ENCODE measurements at places on chromosomes 3 and 15. TPM values are rescaled to one million over a fixed set of nuclear protein-coding genes. Genes with fewer than 3 reads are reported as not detected.

LMLN gene
- 4.1 TPM for total RNA-seq

GRCh38 chr3:184423561-184423960 is 43.7 kb downstream of the CHRD start:
- no peak overlapping the region for H3K4me3 ChIP-seq
- no peaks in the 10 kb centered on the region for H3K36me3 ChIP-seq
- H3K27me3 ChIP-seq: peaks cover 7% of the 10 kb centered on the region
- no peak for DNase-seq

DNA sequence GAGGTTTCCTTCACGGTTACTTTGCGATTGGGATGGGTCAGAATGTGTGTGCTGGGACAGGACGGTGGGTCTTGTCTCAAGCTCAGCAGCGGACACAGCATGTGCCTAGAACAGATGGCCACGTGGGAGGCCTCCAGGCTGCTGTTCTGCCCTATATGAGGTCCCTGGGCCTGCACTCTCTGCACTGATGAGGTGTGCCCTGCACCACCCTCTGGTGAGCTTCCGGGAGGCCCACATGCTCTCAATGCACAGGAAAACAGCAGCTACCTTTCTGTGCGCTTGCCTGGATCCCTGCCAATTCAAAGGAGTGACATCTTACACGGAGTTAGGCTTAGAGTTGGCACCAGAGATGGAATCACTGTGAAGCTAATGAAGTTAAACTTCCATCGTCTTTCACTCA is 59.8 kb downstream of the BOC start:
- H3K36me3 ChIP-seq: no peaks in the 10 kb centered on the region
- no peak overlapping the region for H3K4me3 ChIP-seq
- DNase-seq: no peak
- no peak overlapping the region for H3K27ac ChIP-seq

DNA sequence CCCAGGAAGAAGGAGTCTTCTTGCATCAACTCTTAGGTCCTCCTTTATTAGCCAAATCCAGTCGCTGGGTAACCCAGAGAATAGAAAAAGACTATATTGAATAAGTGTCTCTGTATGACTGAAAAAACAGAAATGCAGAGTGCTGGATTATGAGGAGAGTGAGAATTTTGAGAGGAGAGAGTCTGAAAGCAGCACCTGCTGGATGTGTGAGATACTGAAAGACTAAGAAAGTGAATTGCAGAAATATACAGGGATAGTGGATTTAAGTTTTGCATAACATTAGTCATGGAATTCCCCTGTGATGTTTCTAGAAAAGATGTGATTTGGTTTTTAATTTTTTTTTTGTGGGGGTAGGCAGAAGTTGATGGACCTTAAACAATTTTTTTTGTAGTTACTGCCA is 296.5 kb downstream of the MECOM start:
- no peak overlapping the region for H3K4me3 ChIP-seq
- no peaks in the 10 kb centered on the region for H3K4me1 ChIP-seq
- peaks cover 8% of the 10 kb centered on the region for H3K27me3 ChIP-seq
- H3K36me3 ChIP-seq: no peaks in the 10 kb centered on the region

CHDH gene
- total RNA-seq: 3.4 TPM

CSTA gene
- not detected for total RNA-seq

NMB gene
- total RNA-seq: 2.9 TPM

GRCh38 chr15:38102972-38103371 is 149.7 kb upstream of the SPRED1 start:
- H3K27me3 ChIP-seq: peaks cover 14% of the 10 kb centered on the region
- H3K27ac ChIP-seq: no peak overlapping the region
- no peak overlapping the region for H3K4me3 ChIP-seq
- no peaks in the 10 kb centered on the region for H3K36me3 ChIP-seq
- no peak for DNase-seq
- no peaks in the 10 kb centered on the region for H3K4me1 ChIP-seq

Data from activated B cell treated with CpG ODN at 0.5 μM for 24 hours (primary cell).